Activated CD4-positive, alpha-beta T cell treated with anti-CD3 and anti-CD28 coated beads, Interleukin-2, amount 10 ng/mL, durations not matched to agents 24 days and 14 days (primary cell): ENCODE measurements at places on chromosomes 13 and 19.

GRCh38 chr19:30249911-30250310 lies 122.3 kb upstream of the ZNF536 start:
- DNase-seq: no peak
- H3K27me3 ChIP-seq: peaks cover 18% of the 10 kb centered on the region
- H3K36me3 ChIP-seq: no peaks in the 10 kb centered on the region
- no peak overlapping the region for H3K4me3 ChIP-seq
- H3K4me1 ChIP-seq: no peaks in the 10 kb centered on the region

GRCh38 chr13:78606471-78607408 lies 3.4 kb upstream of the POU4F1 start:
- H3K27ac ChIP-seq: peak overlapping the region; percentile 25
- H3K4me3 ChIP-seq: no peak overlapping the region
- no peak for DNase-seq
- peaks cover 11% of the 10 kb centered on the region for H3K36me3 ChIP-seq

- H3K4me1 ChIP-seq: peaks cover 7% of the 10 kb centered on the region
- peaks cover 21% of the 10 kb centered on the region for H3K36me3 ChIP-seq
- H3K27ac ChIP-seq: no peak overlapping the region
- H3K4me3 ChIP-seq: no peak overlapping the region
- DNase-seq: no peak
Observed at GRCh38 chr13:42137856-42138537, 89.5 kb downstream of the DGKH start.

GRCh38 chr19:37738371-37738770 lies 18.8 kb upstream of the ZNF607 start:
- H3K4me1 ChIP-seq: no peaks in the 10 kb centered on the region
- H3K36me3 ChIP-seq: peaks cover 27% of the 10 kb centered on the region
- H3K27ac ChIP-seq: no peak overlapping the region
- DNase-seq: no peak
- no peaks in the 10 kb centered on the region for H3K27me3 ChIP-seq

DNA sequence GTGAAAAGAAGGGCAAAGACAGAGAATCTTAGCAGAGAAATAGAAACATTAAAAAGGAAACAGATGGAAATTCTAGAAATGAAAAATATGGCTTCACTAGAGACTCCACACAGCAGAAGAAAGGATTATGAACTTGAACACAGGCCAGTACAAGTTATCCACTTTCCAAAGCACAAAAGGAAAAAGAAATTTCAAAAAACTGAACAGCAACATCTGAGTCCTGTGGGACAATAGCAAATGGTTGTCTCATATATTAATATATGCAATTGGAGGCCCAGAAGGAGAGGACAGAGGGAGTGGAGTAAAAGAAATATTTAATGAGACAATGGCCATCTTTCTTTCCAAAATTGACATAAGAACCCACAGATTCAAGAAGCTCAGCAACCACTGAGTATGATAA lies 141.7 kb upstream of the GJB6 start:
- H3K4me3 ChIP-seq: no peak overlapping the region
- peaks cover 29% of the 10 kb centered on the region for H3K27me3 ChIP-seq
- no peak for DNase-seq
- H3K4me1 ChIP-seq: peaks cover 2% of the 10 kb centered on the region
- no peak overlapping the region for H3K27ac ChIP-seq
